ENCODE measurements at places on chromosomes 1 and 21.

GRCh38 chr1:100162881-100163280 lies 15.2 kb downstream of the LRRC39 start:
- no peak for DNase-seq

DNA sequence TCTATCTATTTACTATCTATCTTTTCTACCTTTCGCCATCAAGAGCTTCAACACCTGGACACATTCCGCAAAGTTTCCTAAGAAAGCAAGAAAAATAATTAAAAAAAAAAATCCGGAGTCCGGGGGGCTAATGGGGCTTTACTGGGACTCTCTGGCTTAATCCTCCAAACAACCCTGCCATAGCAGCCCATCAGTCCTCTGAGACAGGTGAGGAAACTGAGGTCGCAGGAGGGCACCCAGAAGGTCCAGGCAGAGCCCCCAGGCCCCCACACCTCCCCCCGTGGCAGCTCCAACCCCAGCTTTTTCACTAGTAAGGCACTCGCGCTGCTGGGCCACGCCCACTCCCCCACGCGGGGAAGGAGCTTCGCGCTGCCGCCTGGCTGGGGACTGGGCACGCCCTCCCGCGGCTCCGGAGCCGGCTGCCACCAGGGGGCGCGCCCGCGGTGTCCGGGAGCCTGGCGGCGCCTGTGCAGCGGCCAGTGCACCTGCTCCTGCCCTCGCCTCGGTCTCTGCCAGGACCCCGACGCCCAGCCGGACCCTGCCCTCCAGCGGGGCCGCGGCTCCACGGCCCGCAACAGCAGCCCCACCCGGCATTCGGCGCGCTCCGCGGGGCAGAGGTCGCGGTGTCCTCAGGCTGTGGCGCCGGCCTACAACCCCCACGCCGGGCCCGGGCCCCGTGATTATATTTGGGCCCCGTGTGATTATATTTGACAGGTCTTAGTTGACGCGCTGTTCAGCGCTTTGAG lies 54.1 kb upstream of the SAMD11 start:
- peak; percentile 48 for DNase-seq

- no peak for DNase-seq
Observed at GRCh38 chr1:221097479-221098281, 218.4 kb downstream of the HLX start.

DNA sequence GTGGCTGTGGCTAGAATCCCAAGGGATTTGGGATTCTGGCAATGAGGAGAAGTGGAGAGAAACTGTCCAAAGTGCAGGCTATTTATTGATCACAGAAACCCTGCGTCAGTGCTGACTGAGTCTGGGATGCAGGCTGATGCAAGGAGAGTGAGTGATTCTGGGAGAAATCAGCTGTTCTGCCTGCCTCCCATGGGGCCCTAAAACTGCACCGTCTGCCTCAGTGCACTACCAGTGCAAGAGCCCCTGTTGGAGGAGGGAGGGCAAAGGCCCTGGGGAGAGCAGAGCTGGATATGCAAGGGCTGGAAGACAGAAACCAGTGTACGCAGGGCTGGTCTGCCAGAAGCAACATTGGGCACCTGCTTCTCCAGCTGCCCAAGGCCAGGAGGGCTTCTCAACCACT lies 42.6 kb downstream of the C1orf198 start:
- DNase-seq, result no peak

GRCh38 chr1:116448785-116449385 lies 75.8 kb downstream of the ATP1A1 start:
- DNase-seq, result no peak

DNA sequence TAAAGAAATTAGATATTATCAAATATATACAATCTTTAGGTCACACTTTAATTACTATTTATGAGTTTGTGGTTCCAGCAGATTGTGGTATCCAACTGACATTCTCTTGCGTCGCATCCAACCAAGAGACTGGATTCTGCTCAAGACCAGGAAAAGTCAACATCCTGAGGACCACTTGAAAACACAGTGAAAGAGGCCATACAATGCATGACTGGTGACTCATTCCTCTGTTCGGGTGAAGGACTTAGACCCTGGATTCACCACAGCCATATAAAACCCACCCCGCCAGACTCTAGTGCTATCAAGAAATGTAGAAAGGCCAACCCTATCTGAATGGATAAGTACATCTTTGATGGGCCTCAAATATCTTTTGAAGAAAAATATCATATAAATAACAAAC lies 14.5 kb upstream of the CFHR4 start:
- DNase-seq, result no peak

DNA sequence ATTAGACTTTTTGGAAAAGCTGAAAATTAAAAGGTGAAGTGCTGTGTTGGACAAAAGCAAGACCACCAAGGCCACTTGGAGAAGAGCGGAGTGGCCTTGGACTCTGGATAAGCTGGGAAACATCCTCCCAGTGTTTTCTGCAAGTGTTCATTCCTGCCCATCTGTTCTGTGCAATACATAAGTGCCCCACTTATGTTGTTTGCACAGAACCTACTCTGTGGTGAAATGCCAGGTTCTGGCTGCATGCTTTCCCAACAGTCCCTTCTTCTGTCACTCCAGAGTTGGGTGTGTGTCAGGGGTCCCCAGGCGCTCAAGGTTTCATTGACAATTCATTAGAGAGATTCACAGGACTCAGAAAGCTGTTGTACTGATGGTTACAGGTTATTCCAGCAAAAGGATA lies 30.3 kb downstream of the NHLH2 start:
- DNase-seq, result no peak

- DNase-seq, result no peak
Observed at GRCh38 chr1:33143698-33144097, 38.1 kb downstream of the TRIM62 start.

DNA sequence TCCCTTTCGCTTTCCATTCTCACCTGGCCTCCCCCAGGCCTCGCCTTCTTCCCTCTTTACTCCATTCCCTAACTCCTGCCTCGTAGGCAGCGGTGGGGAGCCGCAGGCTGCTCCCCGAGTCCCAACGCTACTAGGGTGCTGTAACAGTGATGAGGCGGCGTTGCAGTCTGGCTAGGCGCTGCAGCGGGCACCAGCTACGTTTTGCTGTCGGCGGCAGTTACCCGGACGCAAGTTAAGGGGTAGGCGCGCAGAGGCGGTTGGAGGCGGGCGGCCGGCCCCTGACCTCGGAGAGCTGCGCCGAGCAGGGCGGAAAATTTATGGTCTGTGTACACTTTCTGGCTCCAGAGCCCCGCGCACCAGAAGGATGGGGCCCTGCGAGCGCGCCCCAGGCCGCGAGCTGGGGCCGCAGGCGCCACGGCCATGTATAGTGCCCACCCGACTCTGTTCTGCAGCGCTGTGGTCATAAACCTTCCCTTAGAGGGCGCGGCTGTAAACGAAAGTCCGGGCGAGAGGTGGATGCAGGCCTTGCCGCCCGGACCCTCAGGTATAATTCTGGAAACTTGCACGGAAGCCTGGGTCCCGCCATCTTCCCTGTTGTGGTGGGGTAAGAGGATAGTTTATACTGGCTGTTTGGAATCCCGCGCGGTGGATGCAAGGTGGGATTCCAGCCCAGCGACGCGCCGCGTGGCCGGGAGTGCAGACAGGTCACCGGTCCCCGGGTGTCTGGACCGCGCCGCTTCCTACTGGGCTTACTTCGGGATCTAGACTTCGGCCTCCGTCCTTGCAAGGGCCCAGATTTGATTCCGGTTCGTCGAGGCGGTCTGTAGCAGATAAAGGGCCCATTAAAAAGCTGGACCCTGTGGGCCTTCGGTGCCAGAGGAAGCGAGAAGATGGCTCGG lies 15.0 kb downstream of the HLX start:
- no peak for DNase-seq

DNA sequence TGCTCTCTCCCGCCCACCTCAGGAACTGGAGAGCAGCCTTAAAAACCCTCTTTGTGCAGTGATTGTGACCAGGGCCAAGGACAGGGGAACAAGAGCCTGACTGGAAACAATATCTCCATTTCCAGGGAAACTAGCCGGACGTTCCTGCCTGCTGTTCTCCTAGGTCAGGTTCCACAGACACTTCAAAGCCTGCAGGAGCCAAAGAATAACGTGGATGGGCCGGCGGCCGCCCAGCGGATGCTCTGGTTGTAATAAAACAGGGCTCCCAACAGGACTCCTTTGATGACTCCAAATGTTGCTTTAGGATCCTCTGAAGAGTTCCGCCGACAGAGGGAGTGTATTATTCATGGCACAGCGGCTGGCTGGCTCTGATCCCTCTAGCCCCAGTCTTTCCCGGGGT lies 162.2 kb downstream of the PLXNA2 start:
- DNase-seq, result no peak

GRCh38 chr1:23098463-23099170 lies 70.0 kb downstream of the LUZP1 start:
- peak; percentile 67 for DNase-seq

DNA sequence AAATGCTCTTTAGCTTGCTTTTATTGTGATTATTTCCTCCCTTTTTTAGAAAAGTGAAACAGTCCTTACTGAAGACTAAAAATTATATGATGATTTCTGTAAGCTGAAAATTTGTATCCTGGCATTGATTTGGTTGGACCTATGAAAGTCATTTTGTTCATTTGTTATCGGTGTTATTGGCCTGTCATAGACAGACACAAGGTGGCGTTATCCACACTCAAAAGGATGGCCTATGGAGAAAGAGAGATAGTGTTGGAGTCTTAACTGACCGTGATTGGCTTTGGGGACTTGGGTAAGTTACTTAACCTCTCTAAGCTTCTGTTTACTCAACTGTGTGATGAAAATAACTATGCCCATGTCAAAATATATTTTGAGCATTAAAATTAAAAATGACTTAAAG lies 203.6 kb upstream of the CHODL start:
- DNase-seq, result peak; percentile 36

- DNase-seq, result no peak
Observed at GRCh38 chr1:171084091-171084490, 6.6 kb upstream of the FMO3 start.

- no peak for DNase-seq
Observed at GRCh38 chr1:37284053-37284452, 190.3 kb upstream of the ZC3H12A start.

- no peak for DNase-seq
Observed at GRCh38 chr1:77316006-77316405, 34.2 kb downstream of the AK5 start.

DNA sequence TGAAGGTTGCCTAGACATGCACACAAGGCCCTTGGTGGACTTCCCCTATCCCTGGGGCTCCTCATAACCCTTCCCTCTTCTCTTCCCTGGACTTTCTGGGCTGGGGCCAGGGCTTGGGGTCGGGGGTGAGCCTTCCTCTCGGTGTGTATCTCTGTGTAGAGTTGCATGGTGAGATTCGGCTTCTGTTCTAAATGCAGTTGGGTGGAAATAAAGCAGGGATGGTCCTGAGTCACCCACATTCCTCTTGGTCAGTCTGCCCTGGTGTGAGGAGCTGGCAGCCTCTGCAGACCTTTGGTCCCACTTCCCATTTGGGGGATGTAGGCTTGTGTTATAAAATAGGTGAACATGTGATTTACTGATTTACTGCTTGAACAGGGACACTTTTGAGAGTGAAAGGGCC lies 38.0 kb downstream of the ADARB1 start:
- DNase-seq, result no peak

GRCh38 chr1:68370101-68370915 lies 79.4 kb downstream of the RPE65 start:
- DNase-seq, result no peak

- DNase-seq, result no peak
Observed at GRCh38 chr1:85818371-85818770, 110.1 kb upstream of the ZNHIT6 start.

GRCh38 chr1:201098992-201099677 lies 13.1 kb downstream of the CACNA1S start:
- DNase-seq, result no peak

DNA sequence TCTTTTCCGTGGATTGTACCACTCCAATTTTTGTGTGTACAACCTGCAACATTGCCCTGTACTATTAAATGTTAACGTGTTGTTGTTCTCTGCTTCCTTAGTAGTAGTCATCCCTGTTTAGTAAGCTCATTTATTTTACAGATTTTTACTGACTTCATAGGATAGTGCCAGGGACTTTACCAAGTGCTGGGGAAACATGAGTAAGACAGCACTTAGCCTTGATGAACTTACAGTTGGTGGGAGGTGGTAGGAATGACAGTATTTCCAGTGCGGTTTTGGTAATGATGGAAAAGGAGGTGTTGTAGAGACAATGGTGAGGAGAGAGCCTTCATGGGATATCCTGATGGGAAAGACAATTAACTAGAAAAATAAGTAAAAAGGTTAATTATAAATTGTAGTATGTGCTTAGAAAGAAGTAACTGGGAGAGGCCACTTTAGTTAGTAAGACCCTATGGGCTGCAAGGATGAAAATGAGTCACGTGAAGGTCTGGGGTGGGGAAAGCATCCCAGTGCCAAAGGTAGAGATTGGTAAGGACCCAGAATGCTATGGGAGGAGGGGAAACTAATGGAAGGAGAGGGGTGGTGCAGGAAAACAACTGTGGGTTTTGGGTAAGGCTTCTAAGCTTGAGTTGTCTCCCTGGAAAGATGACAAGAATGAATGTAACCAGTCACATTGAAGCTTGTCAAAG lies 1.7 kb downstream of the RLF start:
- DNase-seq, result no peak

- no peak for DNase-seq
Observed at GRCh38 chr1:31746687-31747086, 17.5 kb downstream of the ADGRB2 start.

- no peak for DNase-seq
Observed at GRCh38 chr1:94591823-94592570, 50.4 kb upstream of the F3 start.

GRCh38 chr1:44584167-44584566 lies 90.1 kb downstream of the TMEM53 start:
- DNase-seq, result no peak

DNA sequence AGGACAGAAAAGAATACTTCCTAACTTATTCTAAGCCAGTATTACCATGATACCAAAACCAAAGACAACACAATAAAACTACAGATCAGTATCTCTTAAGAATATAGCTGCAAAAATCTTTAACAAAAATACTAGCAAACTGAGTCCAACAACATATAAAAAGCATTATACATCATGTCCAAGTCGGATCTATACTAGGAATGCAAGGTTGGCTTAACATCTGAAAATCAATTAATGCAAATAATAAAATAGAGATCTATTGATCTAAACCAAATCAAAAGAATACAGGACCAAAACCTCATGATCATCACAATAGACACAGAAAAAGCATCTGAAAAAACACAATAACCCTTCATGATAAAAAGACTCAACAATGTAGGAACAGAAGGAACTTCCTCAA lies 18.9 kb downstream of the TAF1A start:
- no peak for DNase-seq

DNA sequence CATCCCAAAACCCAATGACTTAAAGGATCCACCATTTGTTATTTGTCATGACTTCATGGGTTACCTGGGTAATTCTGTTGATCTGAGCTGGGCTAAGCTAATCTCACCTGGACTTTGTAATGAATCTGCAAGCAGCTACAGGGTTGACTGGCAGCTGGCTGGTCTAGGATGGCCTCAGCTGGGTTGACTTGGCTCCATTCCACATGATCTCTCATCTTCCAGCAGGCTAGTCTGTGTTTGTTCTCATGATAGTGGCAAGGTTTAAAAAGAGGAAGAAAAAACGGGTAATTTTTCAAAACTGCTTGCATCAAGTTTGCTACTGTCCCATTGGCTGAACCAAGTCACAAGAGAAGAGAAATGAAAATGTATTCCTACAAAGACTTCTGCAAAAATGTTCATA lies 24.8 kb upstream of the ZMYM4 start:
- no peak for DNase-seq

- DNase-seq, result no peak
Observed at GRCh38 chr1:206799311-206799710, 27.0 kb upstream of the IL10 start.

Data from Jurkat, Clone E6-1 (cell line).